CD4-positive, alpha-beta memory T cell (primary cell): ENCODE measurements at places on chromosomes 5 and 9. TPM values are rescaled to one million over a fixed set of nuclear protein-coding genes. Genes with fewer than 3 reads are reported as not detected.

DNA sequence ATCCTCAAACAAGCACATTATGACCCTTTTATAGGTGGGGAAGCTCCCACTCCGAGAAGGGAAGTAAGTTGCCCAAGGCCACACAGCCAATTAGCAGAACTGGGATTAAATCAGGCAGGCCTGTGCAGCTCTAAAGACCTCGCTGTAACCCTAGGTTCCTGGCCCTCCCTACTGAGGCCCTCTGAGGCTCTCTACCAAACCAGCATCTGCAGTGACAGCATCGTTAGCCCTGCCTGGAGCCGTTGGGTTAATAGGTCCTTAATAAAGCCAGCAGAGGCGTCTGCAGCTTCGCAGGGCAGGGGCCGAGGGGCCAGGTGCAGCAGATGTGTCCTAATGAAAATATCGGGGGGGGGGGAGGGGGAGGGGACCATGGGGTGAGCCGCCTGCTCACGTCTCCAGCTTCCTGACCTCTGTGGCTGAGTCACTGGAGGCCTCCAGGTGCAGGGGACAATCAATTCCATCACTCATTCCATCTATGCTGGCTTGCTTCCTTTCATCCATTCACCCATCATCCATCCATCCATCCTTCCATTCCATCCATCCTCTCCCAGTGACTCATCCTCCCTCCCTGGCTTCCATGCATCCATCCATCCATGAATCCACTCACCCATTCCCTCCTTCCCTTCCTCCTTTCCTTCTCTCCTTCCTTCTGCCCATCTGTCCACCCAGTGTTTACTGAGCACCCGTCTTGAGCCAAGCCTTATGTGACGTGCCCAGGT, 203.9 kb downstream of the C9orf50 start:
- H3K36me3 ChIP-seq, result no peaks in the 10 kb centered on the region
- no peaks in the 10 kb centered on the region for H3K27me3 ChIP-seq
- no peak overlapping the region for H3K27ac ChIP-seq
- H3K4me3 ChIP-seq, result no peak overlapping the region
- H3K4me1 ChIP-seq, result peaks cover 27% of the 10 kb centered on the region

Gene ARAP3
- total RNA-seq, result 14.7 TPM

Gene OMD
- total RNA-seq, result not detected

- H3K4me3 ChIP-seq, result no peak overlapping the region
- no peaks in the 10 kb centered on the region for H3K4me1 ChIP-seq
- H3K27me3 ChIP-seq, result no peaks in the 10 kb centered on the region
- no peaks in the 10 kb centered on the region for H3K36me3 ChIP-seq
These were observed 662.9 kb upstream of the ZNF608 start for GRCh38 chr5:125409234-125409860.

Gene GOLM1
- total RNA-seq, result not detected

GRCh38 chr9:136545965-136546696, at the start of gene NOTCH1:
NOTCH1 (minus strand) TSS chr9:136546048; CDS start chr9:136545786, 262 bp downstream.
- H3K4me1 ChIP-seq, result peaks cover 38% of the 10 kb centered on the region
- peak within 1 kb of the TSS; percentile 60 for H3K27ac ChIP-seq
- peak within 1 kb of the TSS; percentile 77 for H3K4me3 ChIP-seq

- H3K27ac ChIP-seq, result peak overlapping the region; percentile 74
- H3K27me3 ChIP-seq, result no peaks in the 10 kb centered on the region
- H3K4me3 ChIP-seq, result peak overlapping the region; percentile 74
- peak; percentile 34 for DNase-seq
- no peaks in the 10 kb centered on the region for H3K36me3 ChIP-seq
These were observed 498 bp downstream of the HAUS6 start for GRCh38 chr9:19102181-19102630.
